Stimulated activated CD8-positive, alpha-beta memory T cell treated with anti-CD3 and anti-CD28 coated beads, Interleukin-2, amount 100 ng/mL, for 1 hour (primary cell): ENCODE measurements at places on chromosomes 7 and 10.

- DNase-seq: no peak
These were observed 811 bp downstream of the CDK5 start for GRCh38 chr7:151056666-151057505.

GRCh38 chr7:17822547-17823173 is 117.6 kb downstream of the SNX13 start:
- DNase-seq: no peak

- no peak for DNase-seq
These were observed 48.7 kb upstream of the RET start for GRCh38 chr10:43028143-43028542.

DNA sequence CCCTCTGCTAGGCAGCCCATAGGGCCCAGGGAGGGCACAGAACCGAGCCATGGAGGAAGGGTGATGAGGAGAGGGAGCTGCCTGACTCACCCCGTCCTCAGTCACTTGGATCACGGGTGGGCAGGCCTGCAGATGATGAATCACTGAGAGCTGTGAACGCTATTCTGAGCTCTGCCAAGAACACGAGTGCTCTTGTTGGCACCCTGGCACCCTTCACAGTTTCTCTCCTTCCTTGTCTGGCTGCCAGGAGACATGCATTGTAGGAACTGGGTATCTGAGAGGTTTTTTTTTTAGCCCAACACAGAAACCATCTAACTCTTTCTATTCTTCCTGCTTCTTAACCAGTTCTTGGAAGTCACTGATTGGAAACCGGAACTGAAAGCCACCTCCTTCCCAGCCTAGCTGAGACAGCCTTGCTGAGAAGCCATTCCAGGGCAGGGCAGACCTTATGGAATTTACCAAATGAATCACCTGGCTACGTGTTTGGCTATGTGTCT is 82.1 kb downstream of the SLC37A3 start:
- no peak for DNase-seq

GRCh38 chr10:35498693-35499092 is 106.4 kb upstream of the GJD4 start:
- no peak for DNase-seq

DNA sequence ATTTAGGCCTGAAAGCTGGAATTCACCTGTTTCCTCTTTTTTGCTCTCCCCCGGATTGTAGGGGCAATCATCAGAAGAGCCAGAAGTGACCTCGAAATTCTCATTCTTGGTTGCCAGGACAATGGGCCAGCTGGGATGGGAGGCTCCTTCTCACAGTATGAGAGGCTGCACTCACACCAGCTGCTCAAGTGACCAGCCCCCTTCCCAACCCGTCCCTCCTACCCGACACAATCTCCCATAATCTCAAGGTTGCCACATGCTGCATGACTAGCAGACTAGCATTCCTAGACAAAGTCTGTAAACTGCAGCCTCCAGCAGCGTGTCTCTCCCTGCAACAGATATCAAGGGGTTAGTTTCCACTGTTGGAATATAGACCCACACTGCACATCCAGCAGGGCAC is 110.3 kb downstream of the C1GALT1 start:
- no peak for DNase-seq

GRCh38 chr7:106643216-106644000 is 17.6 kb downstream of the CCDC71L start:
- no peak for DNase-seq

- no peak for DNase-seq
These were observed 11.1 kb downstream of the OGA start for GRCh38 chr10:101807158-101807557.
